ENCODE measurements at places on chromosomes 1 and 21.
A peak's percentile ranks its signal among the peaks of the same experiment; 100 is the strongest.

DNA sequence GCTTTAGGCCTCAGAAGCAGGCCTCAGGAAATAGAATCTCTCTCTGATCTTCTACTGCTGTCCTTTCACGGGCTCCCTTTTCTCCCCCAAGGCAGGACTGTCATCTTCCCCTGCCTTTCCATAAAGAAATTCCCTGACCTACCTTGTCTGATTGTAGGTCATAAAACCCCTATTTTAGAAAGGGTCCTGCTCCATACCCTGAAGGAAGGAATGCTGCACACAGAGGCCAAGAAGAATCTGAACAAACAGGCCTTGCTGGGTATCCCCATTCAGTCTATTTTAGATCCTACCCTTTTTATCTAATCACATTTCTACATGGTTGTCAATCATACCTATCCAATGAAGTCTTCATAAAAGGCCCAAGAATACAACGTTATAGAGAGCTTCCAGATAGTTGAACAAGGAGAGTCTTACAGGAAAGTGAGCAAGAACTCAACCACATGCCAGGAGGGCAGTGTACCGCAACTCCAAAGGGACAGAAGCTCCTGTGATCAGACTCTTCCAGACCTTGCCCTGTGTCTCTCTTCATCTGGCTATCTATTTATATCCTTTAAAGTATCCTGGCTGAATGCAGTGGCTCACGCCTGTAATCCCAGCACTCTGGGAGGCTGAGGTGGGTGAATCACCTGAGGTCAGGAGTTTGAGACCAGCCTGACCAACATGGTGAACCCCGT is 93.1 kb downstream of the SLC16A1 start:
- no peak for DNase-seq

DNA sequence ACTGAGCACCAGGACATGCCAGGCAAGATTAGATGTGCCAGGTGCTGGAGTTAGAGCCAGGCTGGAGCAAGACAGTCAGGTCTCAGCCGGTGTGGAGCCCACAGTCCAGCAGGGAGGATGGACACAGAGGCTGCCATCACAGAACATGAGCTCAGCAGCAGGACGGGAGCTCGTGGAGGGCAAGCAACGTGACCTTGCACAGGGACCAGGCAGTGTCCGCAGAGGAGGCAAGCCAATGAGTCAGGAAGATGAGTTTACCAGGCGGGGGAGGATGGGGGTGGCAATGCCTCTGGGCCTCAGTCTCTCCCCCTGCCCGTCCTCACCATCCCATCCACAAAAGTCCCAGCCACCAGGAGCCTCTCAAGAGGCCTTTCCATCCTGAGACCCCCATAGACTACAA is 20.7 kb upstream of the ZC3H12A start:
- DNase-seq = no peak

DNA sequence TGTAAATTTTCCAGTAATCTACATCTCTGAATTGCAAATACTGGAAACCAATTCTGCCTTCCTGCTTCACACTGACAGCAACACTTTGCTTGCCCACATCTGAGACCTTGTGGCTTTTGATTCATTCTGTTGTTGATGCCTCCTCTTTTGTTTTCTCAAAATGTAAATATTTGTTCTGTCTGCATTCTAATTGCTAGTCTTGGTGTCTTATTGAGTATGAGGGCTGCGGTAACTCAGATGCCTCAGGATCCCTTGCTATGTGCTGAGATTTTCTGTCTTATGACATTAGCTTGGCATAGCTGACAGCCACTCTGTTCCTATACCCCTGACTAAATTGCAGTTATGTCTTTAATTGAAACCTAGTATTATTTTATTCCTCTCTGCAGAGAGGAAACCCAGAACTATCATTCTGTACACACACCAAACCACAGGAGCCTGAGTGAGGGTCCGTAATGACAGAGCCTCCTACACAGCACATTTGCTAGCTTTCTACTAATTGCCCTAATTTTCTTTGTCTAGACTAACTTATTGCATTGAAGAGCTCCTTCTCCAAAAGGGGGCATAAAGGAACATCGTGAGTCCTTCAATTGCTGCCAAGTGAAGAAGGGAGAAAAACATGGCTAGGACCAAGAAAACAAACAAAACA is 72.1 kb downstream of the GREM2 start:
- no peak for DNase-seq

GRCh38 chr21:42542196-42542595 is 28.5 kb downstream of the SLC37A1 start:
- DNase-seq = no peak

DNA sequence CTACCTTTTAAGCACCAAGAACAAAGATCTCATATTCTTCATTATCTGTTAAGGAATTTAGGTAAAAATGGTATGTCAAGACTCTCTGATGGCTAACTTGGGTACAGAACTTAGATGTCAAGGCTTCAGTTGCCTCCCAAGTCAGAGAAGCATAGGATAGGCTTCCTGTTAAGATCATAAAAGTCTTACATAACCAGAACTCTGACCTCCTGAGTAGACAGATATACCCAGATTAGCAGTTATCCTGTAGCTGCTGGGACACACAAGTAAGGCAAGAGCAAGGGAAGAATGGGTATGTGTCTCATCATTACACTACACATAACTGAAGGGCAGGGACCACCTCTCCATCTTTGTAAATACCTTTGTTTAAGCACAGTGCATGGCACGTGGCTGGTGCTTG is 15.4 kb upstream of the KLHL12 start:
- no peak for DNase-seq

DNA sequence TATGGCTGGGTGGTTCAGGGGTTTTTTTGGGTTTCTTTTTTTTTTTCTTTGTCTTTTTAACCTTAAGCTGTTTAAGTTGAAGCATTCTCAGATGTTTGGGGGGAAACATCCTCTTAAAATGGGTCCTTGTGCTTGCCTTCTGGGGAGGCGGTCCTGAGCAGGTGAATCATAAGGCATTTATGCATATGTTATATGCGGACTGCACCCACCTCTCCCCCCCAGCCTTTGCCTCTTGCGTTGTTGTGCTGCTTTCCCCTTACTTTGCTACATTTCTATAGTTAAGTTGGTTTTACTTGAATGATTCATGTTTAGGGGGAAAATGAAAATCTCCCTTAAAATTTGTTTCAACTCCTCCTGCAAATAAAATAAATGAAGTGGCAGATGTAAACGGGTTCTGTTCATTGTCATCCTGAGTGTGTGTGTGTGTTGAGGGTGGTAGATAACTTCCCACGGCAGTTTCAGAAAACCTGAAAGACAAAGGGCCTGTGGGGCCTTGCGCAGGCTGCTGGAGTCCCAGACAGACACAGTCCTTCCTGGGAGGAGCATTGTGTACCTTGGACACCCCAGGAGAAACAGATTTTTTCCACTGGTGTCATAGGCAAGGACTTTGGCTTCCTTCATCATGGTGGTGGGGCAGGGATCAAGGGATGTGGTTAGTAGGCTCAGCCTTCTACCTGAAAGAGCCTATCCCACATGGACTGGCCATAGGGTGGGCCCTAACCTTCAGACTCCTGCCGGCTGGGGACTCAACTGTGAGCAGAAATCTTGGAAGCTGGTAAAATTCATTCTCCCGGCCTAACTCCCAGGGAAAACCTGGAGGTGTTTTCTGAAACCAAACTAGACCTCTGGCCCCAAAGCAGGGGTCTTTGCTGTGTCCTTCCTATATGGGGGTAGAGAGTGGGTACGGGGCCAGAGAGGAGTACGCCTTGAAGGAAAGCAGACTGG is 926 bp upstream of the SH3D21 start:
- DNase-seq = no peak

DNA sequence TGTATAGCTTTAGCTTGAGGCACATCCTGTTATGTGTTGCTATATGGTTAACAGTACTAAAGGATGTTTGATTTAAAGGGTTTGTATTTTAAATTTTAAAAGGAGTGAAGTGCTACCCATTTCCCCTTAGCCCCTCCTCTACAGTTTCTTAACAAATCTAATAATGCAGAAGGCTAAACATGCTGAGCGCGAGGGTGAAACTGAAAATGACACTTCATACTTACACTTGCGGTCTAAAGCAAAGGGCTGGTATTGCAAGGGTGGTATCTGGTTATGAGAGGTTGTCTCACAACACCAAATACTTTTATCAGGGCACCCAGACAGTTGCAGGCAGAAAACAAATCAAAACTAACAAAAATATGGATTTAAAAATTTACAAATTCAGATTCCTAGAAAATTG is 172.3 kb downstream of the SIPA1L2 start:
- DNase-seq = no peak

DNA sequence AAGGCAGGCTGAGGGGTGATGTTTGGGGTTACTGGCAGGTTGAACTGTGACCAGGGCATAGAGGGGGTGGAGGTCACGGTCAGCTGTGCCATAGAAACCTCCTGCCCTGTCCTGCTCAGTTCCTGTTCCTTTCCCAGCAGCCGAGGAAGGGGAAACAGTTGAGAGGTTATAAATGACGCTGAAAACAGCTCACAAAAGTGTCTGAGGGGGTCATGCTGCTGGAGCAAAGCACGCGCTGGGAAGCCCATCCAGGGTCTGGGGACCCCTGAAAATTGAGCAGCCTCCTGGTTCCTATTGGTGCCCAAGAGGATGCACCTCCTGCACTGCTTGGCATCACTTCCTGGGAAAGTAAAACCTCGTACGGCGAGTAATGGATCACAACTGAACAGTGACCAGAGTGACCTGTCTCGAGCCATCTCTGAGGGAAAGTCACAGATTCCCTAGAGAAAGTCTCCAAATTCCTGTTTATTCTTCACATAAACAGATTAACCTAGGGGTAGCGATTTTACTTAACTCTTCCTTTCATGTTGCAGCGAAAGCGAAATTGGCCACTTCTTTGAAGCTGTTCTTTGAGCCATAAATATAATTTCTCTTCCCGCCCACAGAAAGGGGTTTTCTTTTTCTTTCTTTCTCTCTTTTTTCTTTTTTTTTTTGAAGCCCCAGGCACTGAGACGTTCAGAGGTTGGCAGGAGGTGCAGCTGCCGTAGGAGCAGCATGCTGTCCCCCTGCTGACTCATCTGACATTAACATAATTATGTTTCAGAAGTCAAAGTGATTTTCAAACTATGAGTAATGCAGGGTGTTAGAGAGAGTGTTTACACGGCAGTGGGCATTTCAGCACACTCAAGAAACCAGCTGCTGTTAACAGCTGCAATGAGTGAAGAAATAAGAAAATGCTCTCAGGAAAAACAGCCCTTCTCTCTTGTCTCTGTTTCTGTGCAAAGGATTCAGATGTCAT is 41.8 kb upstream of the ATF3 start:
- DNase-seq = peak; percentile 32

GRCh38 chr1:161733526-161733925 is 12.2 kb downstream of the FCRLB start:
- DNase-seq = no peak

DNA sequence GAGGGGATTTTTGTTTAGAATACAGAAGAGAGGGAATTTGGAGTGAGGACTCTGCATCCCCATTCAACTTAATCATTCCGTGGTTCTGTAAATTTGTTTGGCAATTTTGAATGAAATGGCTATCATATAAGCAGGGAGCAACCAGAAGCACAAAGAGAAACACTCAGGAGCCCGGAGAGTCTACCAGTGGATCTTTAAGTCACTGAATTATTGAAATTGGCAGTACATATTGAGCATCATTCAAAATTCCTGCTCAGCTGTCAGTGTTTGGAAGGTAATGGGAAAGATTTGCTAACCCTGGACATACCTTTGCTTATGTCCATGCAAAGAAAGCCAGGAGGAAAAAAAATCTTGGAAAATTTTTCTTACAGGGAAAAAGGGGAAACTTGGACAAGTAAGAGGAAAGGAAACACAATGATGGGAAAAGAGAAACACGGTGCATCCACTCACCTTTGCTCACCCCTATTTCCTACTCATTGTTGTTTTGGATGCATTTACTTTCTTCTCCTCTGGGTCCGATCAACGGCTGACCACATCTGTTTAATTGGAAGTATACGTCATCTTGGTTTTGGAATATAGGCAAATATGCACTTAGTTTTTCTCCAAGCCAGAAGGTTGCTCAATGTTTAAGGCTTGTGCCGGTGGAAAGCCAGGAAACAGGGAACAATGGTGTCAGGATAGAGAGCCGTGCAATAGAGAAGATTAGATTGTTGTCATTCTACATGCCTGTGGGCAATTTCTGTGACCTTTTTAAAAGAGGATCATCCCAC is 243.0 kb upstream of the LYPLAL1 start:
- DNase-seq = no peak

DNA sequence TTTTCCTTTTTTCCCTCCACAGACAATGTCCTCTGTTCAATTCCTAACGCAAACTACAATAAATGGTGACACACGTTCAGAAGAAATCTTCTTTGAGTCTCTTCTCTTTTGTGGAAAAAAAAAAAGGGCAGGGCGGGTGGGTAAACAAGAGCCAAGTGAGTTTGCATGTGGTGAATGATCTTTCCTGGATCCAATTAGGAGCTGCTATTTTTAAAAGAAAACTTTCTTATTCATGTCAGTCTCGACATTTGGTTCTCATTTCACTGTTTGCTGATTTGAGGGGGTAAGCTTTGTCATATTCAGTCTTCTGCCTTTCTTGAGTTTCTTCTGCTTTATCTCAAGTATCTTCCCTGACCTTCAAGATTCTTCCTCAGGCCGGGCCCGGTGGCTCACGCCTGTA is 29.2 kb upstream of the KIF1B start:
- no peak for DNase-seq

DNA sequence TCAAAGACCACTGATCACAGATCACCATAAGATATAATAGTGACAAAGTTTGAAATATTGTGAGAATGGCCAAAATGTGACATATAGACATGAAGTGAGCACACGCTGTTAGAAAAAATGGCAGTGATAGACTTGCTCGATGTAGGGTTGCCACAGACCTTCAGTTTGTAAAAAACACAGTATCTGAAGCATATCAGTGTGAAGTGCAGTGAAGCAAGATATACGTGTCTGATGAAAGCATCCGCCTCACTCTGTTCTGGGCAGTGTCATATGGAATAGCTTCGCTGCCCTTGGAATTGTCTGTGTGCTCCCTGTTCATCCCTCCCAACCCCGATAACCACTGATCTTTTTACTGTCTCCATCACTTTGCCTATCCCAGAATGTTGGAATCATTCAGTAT is 50.7 kb downstream of the GALNT2 start:
- no peak for DNase-seq

GRCh38 chr1:27418326-27419185 is 26.1 kb downstream of the GPR3 start:
- peak; percentile 23 for DNase-seq

DNA sequence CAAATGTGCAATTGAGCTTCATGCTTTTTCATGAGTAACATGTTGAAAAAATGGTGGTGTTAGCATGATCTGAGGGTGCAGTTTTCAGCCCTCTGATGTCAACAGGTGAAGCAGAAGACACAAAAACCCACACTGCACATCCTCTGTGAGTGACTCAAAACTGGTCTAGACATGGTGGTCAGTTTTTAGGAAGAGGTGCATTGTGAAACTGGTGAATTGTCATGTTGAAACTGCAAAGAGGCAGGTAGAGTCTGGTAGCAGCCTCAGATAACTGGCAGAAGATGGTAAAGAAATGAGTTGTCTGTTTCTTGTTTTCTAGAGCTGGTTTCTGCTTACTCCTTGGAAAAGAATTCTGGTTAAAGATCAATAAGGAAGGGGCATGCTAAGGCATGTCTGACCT is 97.3 kb upstream of the HMCN1 start:
- no peak for DNase-seq

Measured in effector memory CD4-positive, alpha-beta T cell (primary cell).